Spinal cord (tissue), 10 donors: ENCODE measurements at places on chromosomes 7 and 10. TPM values are rescaled to one million over a fixed set of nuclear protein-coding genes. Genes with fewer than 3 reads are reported as not detected.

Gene SMKR1
- 2.4 TPM for total RNA-seq

Gene IDI2
- not detected for total RNA-seq

- DNase-seq, result no peak
- no peak overlapping the region for H3K27ac ChIP-seq
- H3K4me3 ChIP-seq, result no peak overlapping the region
- H3K27me3 ChIP-seq, result no peaks in the 10 kb centered on the region
- no peaks in the 10 kb centered on the region for H3K36me3 ChIP-seq
- H3K4me1 ChIP-seq, result no peaks in the 10 kb centered on the region
Observed at GRCh38 chr7:92639213-92639896, 49.2 kb upstream of the FAM133B start.

DNA sequence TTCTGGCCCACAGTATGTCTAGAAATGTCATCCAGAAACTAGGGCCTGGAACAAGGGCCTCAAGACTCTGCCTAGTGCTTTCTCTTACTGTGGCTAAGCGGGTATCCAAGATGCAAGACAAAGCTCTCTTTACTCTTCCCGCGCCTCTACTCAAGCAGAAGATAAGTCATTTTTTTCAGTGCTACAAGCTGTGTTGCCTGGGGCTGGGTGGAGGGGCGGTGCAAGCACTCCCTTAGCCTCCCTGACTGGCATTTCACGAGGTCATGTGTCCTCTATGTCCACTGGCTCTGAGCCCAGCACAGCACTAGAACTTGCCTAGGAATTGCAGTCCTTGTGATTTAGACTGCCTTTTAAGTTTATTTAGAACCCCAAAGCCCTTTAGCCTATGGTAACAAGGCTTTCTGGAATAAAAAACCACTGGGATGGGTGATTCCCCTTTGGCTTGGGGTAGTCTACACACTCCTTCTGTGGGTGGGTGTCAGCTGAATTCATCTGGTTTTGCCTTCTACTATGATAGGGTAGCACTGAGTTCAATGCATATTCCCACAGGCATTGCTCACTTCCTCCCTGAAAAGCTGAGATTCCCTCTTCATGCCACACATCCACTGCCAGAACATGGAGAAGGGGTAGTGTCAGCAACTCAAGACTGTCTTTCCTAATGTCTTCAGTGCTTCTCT, 371.8 kb upstream of the KCND2 start:
- H3K27ac ChIP-seq, result no peak overlapping the region
- H3K36me3 ChIP-seq, result no peaks in the 10 kb centered on the region
- peak; percentile 4 for DNase-seq
- no peak overlapping the region for H3K4me3 ChIP-seq
- H3K27me3 ChIP-seq, result no peaks in the 10 kb centered on the region

Gene CABCOCO1
- total RNA-seq, result 6.2 TPM

- no peak overlapping the region for H3K4me3 ChIP-seq
- H3K27me3 ChIP-seq, result no peaks in the 10 kb centered on the region
- H3K36me3 ChIP-seq, result peaks cover 2% of the 10 kb centered on the region
- no peak overlapping the region for H3K27ac ChIP-seq
- no peaks in the 10 kb centered on the region for H3K4me1 ChIP-seq
Observed at GRCh38 chr7:155653803-155654202, 9.3 kb downstream of the RBM33 start.

Gene STEAP4
- total RNA-seq, result 3.7 TPM
